ENCODE measurements at places on chromosomes 2 and 18.
A peak's percentile ranks its signal among the peaks of the same experiment; 100 is the strongest.

- DNase-seq: no peak
These were observed 3.2 kb downstream of the KIF1A start for GRCh38 chr2:240816584-240817495.

DNA sequence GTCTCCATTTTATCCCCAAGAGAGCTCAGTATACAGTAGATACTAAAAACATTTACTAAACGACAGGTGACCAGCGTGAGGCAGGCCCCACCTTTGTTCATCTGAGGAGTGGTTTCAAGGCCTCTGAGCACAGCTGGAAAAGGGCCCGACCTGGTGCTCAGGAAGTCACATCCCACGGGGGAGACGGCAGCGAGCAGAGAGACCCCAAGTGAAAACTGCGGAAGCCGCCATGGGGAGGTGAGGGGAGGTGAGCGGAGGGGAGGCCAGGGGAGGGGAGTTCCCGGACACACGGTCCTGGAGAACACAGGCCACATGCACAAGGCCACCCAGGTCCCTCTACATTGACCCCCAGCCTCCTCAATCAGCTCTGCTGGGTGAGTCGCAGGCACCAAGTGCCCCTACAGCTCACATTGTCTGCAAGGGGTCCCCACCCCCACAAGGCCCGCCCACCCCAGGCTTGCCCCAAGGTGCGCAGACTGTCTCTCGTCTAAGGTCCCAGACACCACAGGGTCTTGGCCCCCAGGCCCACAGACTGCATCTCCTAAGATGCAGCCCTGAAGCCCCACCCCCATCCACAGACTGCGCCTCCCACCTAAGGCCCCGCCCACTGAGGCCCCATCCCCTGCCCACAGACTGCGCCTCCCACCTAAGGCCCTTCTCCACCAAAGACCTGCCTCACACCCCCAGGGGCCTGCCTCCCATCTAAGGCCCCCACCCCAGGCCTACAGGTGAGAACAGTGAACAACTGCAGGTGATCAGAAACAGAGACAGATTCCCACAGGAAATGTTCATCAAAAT lies 19.1 kb downstream of the PARD6G start:
- no peak for DNase-seq

DNA sequence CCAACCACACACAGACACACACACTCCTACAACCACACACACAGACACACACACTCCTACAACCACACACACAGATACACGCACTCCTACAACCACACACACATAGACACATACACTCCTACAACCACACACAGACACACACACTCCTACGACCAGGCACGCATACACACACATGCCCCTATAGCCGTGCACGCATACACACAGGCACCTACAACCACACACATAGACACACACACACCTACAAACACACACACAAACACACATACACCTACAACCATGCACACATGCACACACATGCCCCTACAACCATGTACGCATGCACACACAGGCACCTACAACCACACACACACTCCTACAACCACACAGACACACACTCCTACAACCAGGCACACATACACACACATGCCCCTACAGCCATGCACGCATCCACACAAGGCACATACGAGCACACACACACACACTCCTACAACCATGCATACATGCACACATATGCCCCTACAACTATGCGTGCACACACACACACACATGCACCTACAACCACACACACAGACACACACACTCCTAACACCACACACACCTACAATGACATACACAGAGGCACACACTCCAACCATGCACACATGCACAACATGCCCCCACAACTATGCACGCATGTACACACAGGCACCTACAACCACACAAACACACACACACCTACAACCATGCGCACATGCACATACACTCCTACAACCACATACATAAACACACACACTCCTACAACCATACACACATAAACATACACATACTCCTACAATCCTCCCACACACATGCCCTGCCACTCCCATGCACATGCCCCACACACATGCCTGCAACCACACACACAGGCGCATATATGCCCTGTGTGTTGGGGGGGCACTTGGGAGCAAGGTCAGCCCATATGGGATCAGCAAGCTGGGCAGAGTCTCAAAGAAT lies 19.1 kb upstream of the TEX51 start:
- no peak for DNase-seq

DNA sequence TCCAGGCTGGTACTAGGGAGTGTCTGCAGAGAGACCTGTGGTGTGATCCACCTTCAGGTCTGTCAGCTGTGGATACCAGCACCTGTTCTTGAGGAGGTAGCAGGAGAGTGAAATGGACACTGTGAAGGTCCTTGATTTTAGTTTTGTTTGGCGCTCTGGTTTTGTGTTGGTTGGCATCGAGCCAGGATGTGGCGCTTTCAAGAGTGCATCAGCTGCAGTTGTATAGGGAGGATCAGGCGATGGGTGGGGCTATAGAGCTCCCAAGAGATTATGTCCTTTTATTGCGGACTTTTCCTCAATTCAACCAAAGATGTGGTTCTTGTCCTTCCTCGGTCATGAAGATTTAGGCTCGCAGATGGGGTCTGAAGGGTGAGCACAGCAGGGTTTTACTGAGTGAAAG lies 37.5 kb downstream of the SLC39A10 start:
- no peak for DNase-seq

GRCh38 chr2:226905718-226906117 lies 69.9 kb downstream of the RHBDD1 start:
- no peak for DNase-seq

DNA sequence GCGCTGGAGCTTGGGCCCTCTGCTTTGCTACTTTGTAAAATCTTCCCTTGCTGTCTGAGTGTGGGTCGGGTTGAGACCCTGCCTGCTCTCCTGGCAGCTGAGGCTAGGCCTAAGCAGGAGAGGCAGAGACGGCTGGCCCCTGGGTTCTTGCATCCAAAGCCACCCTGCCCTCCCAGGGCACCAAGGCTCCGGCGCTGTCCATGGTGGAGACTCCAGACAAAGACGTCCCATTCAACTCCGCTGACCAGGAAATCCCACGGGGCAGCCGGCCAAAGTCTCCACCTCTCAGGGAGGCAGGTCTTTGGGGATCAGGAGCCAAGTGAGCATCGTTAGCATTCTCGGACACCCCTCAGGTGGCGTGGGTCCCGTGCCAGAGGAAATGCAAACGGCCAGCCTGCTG lies 2.6 kb upstream of the PRLH start:
- DNase-seq: no peak

GRCh38 chr2:27823135-27823534 lies 51.6 kb downstream of the MRPL33 start:
- DNase-seq: no peak

GRCh38 chr2:240309214-240309613 lies 126.2 kb upstream of the GPC1 start:
- DNase-seq: no peak

GRCh38 chr2:27280826-27281225 lies 1.4 kb upstream of the TRIM54 start:
- no peak for DNase-seq

DNA sequence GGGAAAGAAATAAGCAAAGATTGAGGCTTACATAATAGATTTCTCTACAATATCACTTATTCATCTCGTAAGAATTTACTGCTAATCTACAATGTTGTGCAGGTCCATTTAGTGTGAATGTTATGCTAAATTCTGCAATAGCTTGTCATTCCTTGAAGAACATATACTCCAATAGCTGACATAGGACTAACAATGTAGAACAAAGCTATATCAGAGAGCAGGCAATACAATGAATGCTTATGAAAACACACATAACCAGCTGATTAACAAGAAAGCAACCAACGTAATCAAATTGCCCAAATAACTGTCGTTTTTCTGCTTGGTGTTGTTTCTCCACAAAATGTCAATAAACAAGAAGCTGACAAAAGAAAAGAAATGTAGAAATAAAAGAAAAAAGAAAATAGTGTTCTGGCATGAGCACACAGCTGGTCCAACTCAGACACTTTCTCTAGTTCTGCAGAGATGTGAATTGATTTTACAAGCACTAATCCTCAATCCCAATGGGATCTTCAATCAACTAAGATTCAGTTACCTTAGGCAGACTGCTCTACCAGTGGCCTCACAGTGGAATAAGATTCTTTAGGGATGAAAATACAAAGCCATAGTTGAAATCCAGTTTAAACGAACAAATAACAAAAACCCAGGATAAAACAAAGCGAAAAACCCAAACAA lies 1024.7 kb upstream of the PIK3C3 start:
- DNase-seq: no peak

GRCh38 chr2:113846429-113846828 lies 43.5 kb upstream of the ACTR3 start:
- no peak for DNase-seq

DNA sequence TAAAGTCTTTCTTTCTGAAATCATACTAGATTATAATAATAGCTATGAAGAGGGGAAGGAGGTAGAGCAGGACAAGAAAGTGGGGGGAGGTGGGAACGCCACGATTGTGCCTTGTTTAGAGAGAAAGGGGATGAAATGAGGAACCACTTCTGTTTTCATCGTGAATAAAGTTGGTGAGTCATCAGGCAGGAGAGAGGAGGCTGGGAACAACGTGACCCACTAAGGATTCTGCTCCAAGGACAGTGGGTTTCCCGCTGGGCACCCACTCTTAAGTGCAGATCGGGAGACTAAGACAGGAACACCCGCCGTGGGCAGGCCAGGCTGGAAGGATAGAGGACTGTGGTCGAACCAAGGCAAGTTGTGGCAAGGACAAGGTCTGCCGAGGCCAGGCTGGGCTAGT lies 158.2 kb downstream of the L3MBTL4 start:
- no peak for DNase-seq

DNA sequence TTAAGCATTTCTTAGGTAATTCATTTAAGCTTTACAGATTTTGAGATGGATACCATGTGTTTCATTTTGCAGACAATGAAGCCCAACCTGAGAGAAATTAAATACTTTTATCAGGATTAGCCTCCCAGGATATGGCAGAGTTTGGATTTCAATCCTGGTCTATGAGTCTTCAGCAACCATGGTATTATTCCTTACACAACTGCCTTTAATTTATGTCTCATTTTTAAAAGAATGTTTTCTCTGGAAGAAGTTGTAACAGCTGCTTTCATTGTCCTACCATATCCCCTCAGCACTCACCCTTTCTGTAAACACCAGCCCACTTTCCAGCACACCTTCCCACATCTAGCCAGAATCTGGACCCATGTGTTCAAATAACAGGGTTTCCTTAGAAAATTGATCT lies 863.7 kb upstream of the VRK2 start:
- DNase-seq: no peak

DNA sequence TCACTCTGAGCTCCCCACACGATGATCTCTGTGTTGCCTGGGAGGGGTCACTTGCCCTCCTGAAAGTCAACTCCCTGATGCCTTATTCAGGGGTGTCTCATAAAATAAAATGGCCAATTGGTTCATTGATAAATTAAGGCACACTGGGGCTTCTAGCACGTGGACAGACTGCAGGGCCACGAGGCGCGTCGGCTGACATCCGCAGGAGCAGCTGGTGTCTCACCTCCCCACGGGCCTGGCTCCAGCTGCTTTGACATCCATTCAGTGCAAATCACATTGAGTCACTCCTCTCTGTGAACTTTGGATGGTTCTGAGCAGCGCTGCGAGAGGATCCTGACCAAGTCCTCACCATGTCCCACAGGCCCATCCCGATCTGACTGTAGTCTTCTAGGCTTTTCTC lies 4.6 kb upstream of the ST8SIA3 start:
- DNase-seq: no peak

- DNase-seq: peak; percentile 94
These were observed 122.1 kb upstream of the RMDN2 start for GRCh38 chr2:37802899-37803379.

- DNase-seq: no peak
These were observed 89.0 kb downstream of the RAPH1 start for GRCh38 chr2:203446071-203446481.

GRCh38 chr2:181352158-181352557 lies 105.0 kb upstream of the ITGA4 start:
- DNase-seq: no peak

GRCh38 chr18:9088252-9088651 lies 14.2 kb upstream of the NDUFV2 start:
- DNase-seq: no peak

DNA sequence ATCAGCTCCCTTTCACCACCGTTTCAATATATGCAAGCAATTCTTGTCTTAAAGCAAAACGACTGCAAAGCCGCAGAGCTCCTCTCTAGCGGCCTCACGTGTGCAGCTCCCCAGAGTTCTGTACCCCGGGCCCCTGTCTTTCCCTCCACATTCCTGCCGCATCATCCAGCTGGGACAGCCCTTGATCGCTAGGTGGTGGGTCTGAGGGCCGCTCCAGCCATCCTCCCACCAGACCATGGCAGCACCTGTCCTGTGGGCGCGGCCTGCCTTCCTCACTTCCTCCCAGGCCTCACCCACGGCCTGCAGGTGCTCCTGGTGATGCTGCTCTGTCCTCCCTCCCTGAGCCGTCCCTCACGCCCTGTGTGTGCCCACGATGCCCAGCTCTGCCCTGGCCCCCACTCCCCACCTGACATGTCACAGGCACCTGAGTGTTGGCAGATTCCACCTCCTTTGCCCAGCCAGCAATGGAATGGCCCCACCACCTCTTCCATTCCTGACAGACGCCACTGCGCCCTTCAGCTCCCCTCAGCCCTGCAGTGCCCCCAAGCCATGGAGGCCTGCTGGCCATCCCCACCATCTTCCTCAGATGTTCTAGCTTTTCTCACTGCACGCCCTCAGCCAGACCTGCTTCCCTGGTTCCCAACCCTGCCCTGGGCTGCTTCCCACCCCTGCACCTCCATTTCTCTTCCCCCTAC lies 15.3 kb upstream of the ALLC start:
- DNase-seq: no peak

DNA sequence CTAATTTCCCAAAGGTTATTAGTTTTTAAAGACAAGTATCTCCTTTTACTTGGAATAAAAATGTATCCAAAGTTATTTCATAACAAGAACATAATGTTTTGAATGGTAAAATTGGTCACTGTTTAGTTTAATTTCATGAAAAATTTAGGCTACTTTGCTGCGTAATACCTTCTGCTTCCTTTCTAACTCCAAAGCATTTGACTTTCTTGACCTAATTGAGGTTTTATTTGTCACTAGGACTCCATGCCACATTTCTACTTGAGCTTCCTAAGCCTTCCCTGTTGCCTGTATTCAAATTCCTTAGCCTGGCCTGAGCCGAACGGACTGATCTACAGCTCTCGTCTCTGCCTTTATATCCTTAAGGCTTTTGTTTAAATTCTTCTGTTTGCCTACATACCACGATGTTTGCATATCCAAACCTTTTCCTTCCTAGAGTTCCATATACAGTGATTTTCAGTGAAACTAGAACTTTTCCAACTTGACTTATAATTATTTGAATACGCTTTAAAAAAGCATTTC lies 25.1 kb downstream of the ARMC9 start:
- peak; percentile 38 for DNase-seq
